ENCODE measurements at places on chromosomes 4 and X.

DNA sequence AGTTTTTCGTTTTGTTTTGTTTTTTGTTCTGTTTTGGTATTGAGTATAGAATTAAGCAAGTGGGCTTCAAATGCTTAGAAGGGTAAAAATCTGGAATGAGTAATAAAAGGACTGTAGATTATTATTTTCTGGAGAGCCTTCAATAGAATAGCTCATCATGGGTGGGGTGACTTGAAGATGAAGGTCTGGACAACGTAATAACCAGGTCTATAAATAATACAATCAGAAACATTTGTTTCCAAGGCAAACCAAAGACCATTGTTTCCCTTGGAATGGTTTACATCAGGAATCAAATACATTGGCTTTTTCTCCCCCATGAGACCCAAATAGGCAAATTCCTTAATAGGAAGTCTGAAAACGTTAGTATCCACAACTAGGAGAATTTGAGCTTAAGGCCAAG lies 721.6 kb downstream of the RPA4 start:
- no peak for DNase-seq

- no peak for DNase-seq
Measured at GRCh38 chr4:22850630-22851029, 157.9 kb downstream of the GBA3 start.

- no peak for DNase-seq
Measured at GRCh38 chr4:117692538-117692937, 341.7 kb upstream of the NDST3 start.

- DNase-seq: no peak
Measured at GRCh38 chr4:184397516-184398163, 76.7 kb downstream of the IRF2 start.

GRCh38 chr4:52646741-52647140 lies 12.4 kb downstream of the USP46 start:
- DNase-seq: no peak

GRCh38 chr4:155491336-155492120 lies 114.8 kb upstream of the MAP9 start:
- DNase-seq: no peak

GRCh38 chrX:96791559-96791958 lies 92.1 kb upstream of the RPA4 start:
- DNase-seq: no peak

DNA sequence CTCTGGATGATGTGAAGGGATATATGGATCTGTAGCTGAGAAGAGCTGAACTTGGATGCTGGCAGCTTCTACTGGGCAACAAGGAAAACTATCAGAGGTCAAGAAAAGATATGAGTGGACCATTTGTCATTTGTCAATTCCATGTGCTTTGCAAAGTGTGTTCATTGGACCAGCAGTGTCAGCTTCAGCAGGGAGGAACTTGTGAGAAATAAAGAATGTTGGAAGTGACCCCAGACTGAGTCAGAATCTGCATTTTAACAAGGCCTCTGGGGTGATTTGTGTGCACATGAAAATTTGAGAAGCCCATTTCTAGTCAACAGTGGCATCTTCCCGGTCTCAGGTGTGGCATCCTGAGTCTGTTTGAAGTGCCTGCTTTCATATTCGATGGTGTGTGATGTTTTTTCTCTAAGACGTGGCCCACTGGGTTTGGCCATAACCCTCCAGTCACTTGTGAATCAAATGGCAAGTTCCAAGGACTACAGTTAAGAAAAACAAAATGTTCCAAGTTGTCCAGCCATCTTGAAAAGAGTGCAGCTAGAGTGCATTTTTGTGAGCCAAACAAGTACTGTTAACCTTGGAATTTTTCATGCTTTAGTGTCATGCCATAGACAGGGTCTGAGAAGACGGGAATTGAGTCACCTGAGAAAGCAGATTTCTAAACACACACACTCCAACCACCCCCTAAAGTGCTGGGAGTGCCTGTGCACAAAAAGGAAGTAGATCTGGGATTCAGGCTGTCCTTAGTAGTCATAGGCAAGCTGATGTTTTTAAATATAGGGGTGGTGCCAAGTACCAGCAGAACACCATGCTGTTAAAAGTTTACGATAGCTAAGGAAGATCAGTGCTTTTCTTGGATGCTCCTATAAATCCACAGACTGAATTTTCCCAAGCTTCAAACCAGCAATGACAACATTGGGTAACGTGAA lies 26.4 kb downstream of the GPM6B start:
- DNase-seq: no peak

DNA sequence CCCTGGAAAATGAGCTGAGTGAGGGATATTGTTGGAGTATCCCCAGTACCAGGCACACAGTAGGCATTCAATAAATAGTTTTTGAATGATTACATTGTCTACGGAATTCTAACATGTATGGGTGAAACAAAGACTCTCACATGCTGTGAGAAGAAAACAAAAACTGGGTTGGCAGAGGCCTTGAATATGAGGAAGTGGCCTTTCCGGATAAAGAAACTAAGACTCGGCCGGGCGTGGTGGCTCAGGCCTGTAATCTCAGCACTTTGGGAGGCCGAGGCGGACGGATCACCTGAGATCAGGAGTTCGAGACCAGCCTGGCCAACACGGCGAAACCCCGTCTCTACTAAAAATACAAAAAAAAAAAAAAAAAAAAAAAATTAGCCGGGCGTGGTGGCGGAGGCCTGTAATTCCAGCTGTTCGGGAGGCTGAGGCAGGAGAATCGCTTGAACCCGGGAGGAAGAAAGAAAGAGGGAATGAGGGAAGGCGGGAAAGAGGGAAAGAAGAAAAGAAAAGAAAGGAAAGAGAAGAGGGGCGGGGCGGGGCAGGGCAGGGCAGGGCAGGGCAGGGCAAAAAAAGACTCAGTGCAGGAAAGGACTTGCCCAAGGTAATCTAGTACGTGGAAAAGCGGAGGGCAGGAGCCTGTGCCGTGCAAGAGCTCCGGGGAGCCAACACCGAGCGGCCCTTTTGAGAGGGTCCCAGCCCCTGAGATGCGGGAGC lies 689 bp upstream of the TMA16 start:
- no peak for DNase-seq

DNA sequence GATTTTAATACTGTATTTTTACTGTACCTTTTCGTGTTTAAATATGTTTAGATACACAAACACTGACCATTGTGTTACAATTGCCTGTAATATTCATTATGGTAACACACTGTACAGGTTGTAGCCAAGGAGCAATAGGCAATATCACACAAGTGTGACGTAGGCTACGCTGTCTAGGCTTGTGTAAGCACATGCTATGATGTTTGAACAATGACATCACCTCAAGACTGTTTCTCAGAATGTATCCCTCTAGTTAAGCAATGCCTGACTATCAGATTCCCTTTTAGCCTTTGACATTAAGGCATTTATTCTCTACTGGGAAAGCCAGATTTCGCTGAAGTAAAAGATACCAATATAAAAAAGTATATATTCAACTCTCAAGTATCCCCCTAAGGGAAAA lies 66.2 kb downstream of the VCX3A start:
- no peak for DNase-seq

- DNase-seq: no peak
Measured at GRCh38 chr4:81377191-81377590, 94.5 kb downstream of the RASGEF1B start.

- peak; percentile 20 for DNase-seq
Measured at GRCh38 chrX:129115104-129115503, 408.2 kb downstream of the SMARCA1 start.

DNA sequence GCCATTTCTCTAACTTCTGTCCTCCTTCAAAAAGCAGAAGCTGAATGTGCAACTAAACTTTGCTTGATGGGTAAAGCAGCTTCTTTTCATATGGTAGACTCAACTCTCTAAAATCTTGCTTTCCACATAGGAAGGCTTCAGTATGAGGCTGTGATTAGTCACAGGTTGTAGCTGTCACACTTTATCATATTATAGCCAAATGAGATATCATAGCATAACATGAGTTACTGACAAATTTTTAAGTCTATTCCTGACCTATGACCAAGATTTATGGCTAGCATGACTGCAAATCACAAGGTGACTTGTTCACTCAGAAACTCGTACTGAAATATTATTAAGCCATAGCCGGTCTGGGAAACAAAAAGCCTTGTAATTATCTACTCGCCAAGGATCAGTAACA lies 998.6 kb downstream of the RPA4 start:
- no peak for DNase-seq

DNA sequence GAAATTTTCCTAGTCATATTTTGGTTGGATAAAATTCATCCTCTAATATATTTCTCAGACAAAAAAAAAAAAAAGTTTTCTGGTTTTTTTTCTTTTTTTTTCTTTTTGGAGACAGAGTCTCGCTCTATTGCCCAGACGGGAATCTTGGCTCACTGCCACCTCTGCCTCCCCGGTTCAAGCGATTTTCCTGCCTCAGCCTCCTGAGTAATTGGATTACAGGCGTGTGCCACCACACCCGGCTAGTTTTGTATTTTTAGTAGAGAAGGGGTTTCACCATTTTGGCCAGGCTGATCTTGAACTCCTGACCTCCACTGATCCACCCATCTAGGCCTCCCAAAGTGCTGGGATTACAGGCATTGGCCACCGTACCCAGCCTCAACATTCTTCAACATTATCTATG lies 432.7 kb upstream of the PABPC4L start:
- no peak for DNase-seq

DNA sequence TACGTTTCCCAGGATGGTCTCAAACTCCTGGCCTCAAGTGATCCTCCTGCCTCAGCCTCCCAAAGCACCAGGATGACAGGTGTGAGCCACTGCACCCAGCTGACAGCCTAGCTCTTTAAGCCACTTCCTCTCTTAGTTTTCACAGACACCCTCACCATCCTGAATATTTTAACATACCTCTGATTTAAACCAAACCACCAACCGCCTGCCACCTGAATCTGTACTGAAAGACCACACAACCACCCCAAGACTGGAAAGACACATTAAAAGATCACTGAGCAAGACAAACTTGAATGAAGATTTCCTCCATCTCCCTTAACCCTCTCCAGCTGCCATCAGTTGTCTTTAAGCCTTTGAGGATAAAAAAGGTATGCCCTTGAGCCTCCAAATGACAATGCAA lies 110.6 kb downstream of the SH3KBP1 start:
- DNase-seq: no peak

- no peak for DNase-seq
Measured at GRCh38 chrX:19225909-19226308, 103.6 kb upstream of the ADGRG2 start.

DNA sequence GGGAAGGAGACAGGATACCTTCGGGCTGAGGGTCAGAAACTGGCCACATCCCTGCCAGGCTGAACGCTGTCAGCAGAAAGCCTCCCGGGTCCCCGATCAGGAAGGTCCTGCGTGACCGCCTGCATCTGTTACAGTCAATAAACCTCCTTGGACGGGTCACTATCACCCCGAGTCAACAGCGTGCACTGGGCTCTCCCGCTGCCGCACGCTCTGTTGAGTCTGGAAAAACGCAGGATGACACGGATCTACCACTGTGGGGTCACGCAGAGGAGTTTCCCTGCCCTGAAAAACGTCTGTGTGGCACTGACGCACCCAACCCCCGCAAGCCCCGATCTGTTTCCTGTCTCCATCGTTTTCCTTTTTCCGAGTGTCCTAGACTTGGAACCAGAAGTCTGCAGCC lies 12.1 kb downstream of the PPP2R3B start:
- no peak for DNase-seq

- DNase-seq: no peak
Measured at GRCh38 chr4:127463883-127464282, 168.9 kb upstream of the INTU start.

- no peak for DNase-seq
Measured at GRCh38 chr4:183508697-183509335, 4.0 kb downstream of the ING2 start.

GRCh38 chr4:174847801-174848427 lies 18.9 kb upstream of the GLRA3 start:
- no peak for DNase-seq

DNA sequence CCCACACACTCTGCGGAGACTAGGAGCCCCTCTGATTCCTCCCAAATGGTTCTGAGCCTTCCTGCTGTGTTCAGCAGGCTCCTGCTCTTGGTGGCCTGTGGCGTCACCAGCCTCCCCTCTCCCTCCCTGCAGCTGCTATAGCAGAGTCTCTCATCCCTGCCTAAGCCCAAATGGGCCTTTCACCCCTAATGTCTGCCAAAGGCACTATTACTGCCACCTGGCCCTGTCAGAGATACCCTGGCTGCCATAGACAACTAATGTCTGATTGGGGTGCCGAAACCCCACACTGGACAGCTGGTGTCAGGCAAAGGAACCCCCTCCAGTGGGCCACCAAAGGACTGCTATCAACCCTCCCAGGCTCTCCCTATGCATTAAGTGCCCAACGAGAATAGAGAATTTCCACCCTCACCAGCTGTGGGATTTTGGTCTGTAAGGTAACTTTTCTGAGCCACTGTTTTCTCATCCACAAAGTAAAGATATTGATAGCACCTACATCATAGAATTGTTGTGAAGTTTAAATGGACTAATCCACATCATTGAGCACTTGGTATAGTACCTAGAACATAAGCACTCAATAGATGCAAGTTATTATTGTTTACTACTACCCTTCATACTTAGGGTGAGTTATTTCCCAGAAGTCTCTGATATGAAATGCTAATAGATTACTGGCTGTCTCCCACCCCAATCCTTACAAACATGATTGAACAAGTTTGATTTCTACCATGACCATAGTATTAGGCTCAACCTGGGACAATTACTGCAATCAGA lies 421.3 kb downstream of the MID1IP1 start:
- no peak for DNase-seq

All from NCI-H1436 treated with DMSO at 0.1 percent for 48 hours (cell line).